H1 (cell line): ENCODE measurements at places on chromosomes 12 and 14. TPM values are rescaled to one million over a fixed set of nuclear protein-coding genes. Genes with fewer than 3 reads are reported as not detected.

RSRC2 gene
- polyA plus RNA-seq = 8.6 and 15.9 TPM in 2 replicates

HCAR1 gene
- 0.02 TPM in 1 of 2 replicates, not detected in the other for polyA plus RNA-seq

RNASE1 gene
- 10.2 and 13.4 TPM in 2 replicates for polyA plus RNA-seq

IL22 gene
- polyA plus RNA-seq = not detected in 2 replicates

DHH gene
- polyA plus RNA-seq = 0.03 and 0.09 TPM in 2 replicates

PLEKHD1 gene
- 0.24 and 0.42 TPM in 2 replicates for polyA plus RNA-seq

SLC17A8 gene
- 0.05 and 0.14 TPM in 2 replicates for polyA plus RNA-seq

OTUB2 gene
- polyA plus RNA-seq = 2.2 and 2.6 TPM in 2 replicates

OVCH1 gene
- polyA plus RNA-seq = not detected in 2 replicates

CCDC63 gene
- 0.42 TPM in 2 replicates for polyA plus RNA-seq
